HFFc6 (cell line): ENCODE measurements at places on chromosomes 16 and 17. TPM values are rescaled to one million over a fixed set of nuclear protein-coding genes. Genes with fewer than 3 reads are reported as not detected.

GRCh38 chr16:72722552-72722951 is 325.4 kb downstream of the ZFHX3 start:
- no peak overlapping the region for H3K4me3 ChIP-seq
- H3K27ac ChIP-seq: no peak overlapping the region
- H3K27me3 ChIP-seq: no peaks in the 10 kb centered on the region
- DNase-seq: no peak

GRCh38 chr16:81175325-81175891 is 63.1 kb upstream of the BCO1 start:
- peak overlapping the region; percentile 61 for H3K4me3 ChIP-seq
- H3K36me3 ChIP-seq: no peaks in the 10 kb centered on the region
- peaks cover 33% of the 10 kb centered on the region for H3K4me1 ChIP-seq

GRCh38 chr17:2906901-2907300 is 110.7 kb downstream of the RAP1GAP2 start:
- H3K4me3 ChIP-seq: no peak overlapping the region
- DNase-seq: no peak
- H3K36me3 ChIP-seq: peaks cover 22% of the 10 kb centered on the region
- no peaks in the 10 kb centered on the region; the same call in none of the 2 replicates for H3K4me1 ChIP-seq

DNA sequence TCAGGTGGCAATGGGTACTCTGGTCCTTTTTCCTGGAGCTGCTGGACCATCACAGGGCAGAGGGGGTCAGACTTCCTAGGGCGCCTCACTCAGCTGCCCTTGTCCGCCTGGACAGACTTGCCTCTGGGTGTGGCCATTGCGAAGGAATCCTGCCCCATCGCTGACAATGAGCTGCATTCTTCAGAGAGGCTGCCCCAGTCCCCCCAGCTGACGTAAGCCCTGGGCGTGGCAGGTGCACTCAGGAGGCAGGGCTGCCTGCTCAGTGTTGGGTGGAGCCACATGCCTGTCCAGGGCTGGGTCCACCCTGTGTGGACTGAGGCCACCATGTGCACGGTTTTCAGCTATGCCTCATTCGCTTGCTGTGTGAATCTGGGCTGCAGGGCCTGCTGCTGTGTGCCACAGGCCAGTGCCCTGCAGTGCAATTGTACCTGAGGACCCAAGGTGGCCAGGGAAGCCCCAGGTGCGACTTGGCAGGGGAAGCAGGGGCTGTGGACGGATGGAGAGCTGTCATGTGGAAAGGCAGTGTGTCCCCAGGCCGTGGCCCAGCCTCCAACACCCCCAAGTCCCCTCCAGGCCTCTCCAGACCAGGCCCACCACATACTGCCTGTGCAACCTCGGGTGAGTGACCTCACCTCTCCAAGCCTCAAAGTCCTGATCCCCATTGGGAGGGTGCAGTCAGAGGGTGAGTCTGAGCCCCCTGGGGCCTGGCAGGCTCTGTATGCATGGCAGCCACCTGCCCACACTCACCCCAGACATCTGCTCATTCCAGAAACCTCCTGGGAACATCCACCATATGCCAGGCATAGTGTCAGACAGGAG is 14.0 kb upstream of the MPRIP start:
- peak; percentile 95 for DNase-seq
- H3K4me3 ChIP-seq: no peak overlapping the region
- peaks cover 5% of the 10 kb centered on the region for H3K27me3 ChIP-seq

GRCh38 chr17:7807206-7807605 is 26.8 kb upstream of the KDM6B start:
- no peaks in the 10 kb centered on the region for H3K36me3 ChIP-seq
- no peak overlapping the region for H3K4me3 ChIP-seq
- H3K27me3 ChIP-seq: peaks cover 10% of the 10 kb centered on the region
- DNase-seq: no peak
- H3K27ac ChIP-seq: no peak overlapping the region
- peaks cover 6% of the 10 kb centered on the region; the same call in 1 of the 2 replicates for H3K4me1 ChIP-seq

GRCh38 chr17:41919165-41919817 is 540 bp upstream of the ACLY start:
- H3K36me3 ChIP-seq: peaks cover 22% of the 10 kb centered on the region
- peak overlapping the region; percentile 97 for H3K4me3 ChIP-seq
- H3K27ac ChIP-seq: peak overlapping the region; percentile 69
- peaks cover 3% of the 10 kb centered on the region for H3K27me3 ChIP-seq
- peaks cover 40% of the 10 kb centered on the region for H3K4me1 ChIP-seq
- no peak for DNase-seq

GP1BA gene
- total RNA-seq: not detected in 3 replicates

OR1G1 gene
- total RNA-seq: not detected in 3 replicates
